ENCODE measurements at places on chromosomes 2 and 18. TPM values are rescaled to one million over a fixed set of nuclear protein-coding genes. Genes with fewer than 3 reads are reported as not detected.

- DNase-seq, result no peak
These were observed 168.5 kb downstream of the SUCLG1 start for GRCh38 chr2:84290537-84290936.

GRCh38 chr2:134421556-134422328, 167.9 kb downstream of the MGAT5 start:
- DNase-seq, result no peak

DNA sequence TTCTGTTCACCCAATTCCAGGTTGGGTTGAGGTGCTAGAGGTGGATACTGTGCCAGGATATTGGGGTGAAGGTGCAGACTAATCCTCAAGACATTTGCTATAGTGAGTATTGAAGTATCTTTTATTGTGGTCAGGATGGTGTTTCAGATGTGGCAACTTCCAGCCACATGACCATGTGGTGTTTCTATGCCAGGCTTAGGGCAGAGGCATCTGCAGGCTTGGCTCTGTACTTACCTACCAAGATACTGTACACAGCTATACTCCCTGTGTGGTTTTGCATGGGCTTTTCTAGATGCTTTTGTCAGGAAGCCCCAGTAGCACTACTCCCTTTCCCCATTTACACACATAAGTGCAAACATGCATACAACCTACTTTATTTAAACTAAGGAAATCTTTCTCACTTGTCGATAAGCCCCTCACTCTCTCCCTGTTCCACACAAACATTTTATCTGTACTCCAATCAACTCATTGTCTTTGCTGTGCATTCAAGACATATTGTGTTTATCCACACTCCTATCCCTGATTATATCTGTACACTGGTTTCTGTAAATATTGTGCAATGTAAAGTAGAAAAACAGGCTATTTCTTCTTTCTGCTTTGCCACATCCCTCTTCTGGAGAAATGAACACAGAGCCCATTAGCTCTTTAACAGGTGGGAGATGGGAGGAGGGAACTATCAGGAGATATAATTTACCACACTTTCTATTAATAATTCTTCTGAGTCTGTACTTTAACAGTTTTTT, 12.3 kb downstream of the ARL6IP6 start:
- DNase-seq, result no peak

NPAS2 gene
- polyA plus RNA-seq, result 14.9 TPM

OR6B2 gene
- polyA plus RNA-seq, result not detected

MAPK4 gene
- polyA plus RNA-seq, result not detected

TLX2 gene
- not detected for polyA plus RNA-seq

CCDC141 gene
- not detected for polyA plus RNA-seq

Measured in keratinocyte (primary cell).